ENCODE measurements at places on chromosomes 11 and 22. TPM values are rescaled to one million over a fixed set of nuclear protein-coding genes. Genes with fewer than 3 reads are reported as not detected.

Gene OVOL1
- not detected for total RNA-seq

DNA sequence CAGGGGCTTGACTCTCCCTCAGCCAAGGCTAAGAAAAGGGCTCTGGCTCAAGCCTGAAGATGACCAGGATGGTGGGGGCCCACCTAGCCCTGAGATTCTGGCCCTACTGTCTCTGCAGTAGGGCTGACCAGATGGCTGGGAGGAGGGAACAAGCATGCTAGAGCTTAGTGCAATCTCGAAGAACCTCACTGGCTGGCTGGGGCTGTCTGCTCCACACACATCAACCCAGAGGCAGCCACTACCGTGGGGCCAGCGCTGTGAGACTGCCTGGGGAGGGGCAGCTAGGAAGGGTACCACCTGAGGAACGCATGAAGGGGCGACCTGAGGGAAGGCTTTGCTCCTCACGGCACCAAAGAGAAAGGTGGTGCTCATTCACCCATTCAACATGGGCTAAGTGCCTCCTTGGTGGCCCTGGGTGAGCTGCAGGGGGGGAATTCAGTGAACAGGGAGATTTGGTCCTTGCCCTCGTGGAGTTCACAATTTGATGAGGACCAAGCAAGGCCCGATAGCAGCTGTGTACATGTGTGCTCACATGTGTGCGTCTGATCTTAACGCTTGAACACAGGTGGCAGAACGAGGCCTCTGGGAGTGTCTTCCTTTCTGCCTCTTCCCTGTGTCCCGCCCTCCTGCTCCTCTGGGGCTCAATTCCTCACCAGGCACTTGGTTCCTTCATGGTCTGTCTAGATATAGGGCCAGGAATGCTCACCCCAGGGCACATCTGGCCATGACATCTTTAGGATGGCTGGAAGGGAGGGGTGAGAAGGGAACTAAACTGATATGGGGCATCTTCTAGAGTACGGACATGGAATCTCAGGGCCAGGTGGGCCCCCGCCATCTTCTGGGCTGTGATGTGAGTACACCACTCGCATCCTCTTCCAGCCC is 102.3 kb upstream of the PITPNB start:
- H3K27ac ChIP-seq, result no peak overlapping the region
- peaks cover 60% of the 10 kb centered on the region for H3K4me1 ChIP-seq
- no peaks in the 10 kb centered on the region for H3K27me3 ChIP-seq

GRCh38 chr11:44057340-44057739 is 8.7 kb upstream of the ACCS start:
- no peak overlapping the region for H3K4me3 ChIP-seq
- H3K36me3 ChIP-seq, result no peaks in the 10 kb centered on the region
- DNase-seq, result no peak
- H3K4me1 ChIP-seq, result no peaks in the 10 kb centered on the region

DNA sequence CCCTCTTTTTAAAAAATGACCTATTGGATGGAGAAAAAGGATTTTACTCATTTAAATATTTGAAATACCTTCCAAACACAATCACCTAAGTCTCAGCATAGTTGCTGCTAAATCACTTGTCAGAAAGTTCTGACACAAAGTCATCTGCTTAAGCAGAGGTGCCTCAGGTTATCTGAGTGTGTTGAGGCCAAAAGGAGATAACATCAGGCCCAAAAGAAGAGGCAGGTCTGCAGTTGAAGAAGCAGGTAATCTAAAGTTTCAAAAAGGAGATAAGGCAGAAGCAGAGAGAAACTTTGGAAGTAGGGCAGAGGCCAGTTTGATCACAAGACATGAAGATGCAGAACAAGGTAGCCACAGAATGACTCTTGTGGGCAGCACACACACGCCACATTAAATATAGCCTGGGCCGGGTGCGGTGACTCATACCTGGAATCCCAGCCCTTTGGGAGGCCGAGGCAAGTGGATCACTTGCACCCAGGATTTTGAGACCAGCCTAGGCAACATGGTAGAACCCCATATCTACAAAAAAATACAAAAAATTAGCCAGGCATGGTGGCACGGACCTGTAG is 175.7 kb upstream of the API5 start:
- H3K27me3 ChIP-seq, result no peaks in the 10 kb centered on the region
- no peak overlapping the region for H3K4me3 ChIP-seq
- H3K27ac ChIP-seq, result no peak overlapping the region
- no peak for DNase-seq

Gene CDCA5
- total RNA-seq, result 0.81 TPM

Gene NLRP10
- total RNA-seq, result not detected

Gene CD3E
- 0.24 TPM for total RNA-seq

GRCh38 chr11:14254533-14255237 is 104.3 kb downstream of the RRAS2 start:
- H3K36me3 ChIP-seq, result no peaks in the 10 kb centered on the region
- DNase-seq, result no peak
- H3K27ac ChIP-seq, result no peak overlapping the region

GRCh38 chr11:87743007-87743406 is 432.2 kb downstream of the RAB38 start:
- no peak for DNase-seq
- H3K27ac ChIP-seq, result no peak overlapping the region
- no peak overlapping the region for H3K4me3 ChIP-seq
- no peaks in the 10 kb centered on the region for H3K27me3 ChIP-seq

DNA sequence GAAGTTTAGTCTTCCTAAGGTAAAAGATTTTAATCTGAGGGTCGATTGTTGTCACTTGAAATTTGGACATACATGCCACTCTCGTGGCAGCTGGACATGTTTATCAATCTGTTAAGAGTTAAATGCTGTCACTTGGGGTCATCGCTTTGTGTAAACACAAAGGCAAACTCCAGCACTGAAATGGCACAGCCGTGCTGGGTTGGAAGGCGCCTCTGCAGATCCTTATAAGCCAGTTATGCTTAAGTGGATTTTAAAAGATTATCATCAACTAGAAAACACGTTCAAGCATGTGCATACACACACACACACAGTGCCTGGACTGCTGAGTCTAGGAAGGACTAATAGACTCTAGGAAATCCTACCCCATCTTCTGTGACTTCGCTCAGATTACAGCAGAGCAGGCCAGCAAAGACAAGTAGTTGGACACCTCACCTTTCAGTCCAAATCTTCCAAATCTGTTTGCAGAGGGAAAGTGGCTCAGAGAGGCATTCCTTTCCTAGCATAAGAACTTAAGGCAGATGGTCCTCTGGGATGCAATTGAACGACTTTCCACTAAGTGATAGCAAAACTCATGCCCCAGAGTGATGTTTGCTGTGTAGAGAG is 83.7 kb downstream of the CACNG2 start:
- H3K4me1 ChIP-seq, result no peaks in the 10 kb centered on the region
- no peaks in the 10 kb centered on the region for H3K36me3 ChIP-seq
- no peak overlapping the region for H3K27ac ChIP-seq
- no peak overlapping the region for H3K4me3 ChIP-seq

DNA sequence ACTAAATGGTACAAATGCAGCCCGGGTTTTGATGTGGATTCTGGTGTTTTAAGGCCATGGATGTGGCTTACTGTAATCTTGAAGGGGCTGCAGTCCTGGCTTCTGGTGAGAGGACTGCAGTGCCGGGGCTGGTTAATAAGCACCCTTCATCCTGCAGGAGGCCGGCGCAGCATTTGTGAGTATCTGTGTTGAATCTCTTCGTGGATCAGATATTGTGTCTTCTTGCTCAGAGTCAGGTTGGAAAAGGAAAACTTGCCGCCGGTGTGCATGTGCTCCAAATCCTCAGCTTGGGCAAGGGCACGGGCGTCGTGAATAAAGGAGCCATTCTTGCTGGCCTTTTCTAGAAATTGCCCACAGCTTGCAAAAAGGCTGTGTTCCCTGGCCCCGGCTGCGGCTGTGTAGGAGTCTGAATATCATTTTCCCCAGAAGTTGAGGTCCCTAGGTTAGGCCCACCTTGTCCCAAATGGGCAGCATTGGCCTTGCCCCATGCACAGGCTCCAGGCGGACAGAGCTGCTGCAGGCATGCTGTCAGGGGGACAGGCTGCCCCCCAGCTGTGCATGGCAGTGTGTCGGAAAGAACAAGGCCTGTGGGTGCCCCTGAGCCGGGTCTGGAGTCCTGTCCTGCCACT is 28.9 kb upstream of the PARVB start:
- H3K27me3 ChIP-seq, result no peaks in the 10 kb centered on the region
- H3K27ac ChIP-seq, result no peak overlapping the region
- DNase-seq, result no peak
- peaks cover 23% of the 10 kb centered on the region for H3K4me1 ChIP-seq
- H3K4me3 ChIP-seq, result no peak overlapping the region

Gene VPREB1
- not detected for total RNA-seq

Gene KREMEN1
- 17.5 TPM for total RNA-seq

DNA sequence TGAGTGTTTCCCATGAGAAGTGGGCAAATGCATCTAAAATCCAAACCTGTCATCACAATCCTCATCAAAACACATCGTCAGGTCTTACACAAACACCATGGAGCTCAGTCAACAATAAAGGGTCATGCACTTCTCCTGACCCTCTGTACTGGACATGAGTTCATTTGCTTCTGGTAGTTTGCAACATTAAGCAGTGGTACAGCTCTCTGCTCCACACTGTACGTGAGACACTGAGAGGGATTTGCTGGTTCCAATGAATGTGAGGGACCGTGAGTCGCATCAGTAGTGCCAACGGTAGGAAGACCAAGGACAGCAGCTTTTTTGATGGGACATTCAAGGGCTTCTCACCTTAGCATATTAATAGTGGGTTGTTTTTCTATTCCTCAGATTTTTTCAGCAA is 752.3 kb downstream of the OPCML start:
- H3K27me3 ChIP-seq, result no peaks in the 10 kb centered on the region
- no peak overlapping the region for H3K27ac ChIP-seq
- H3K4me3 ChIP-seq, result no peak overlapping the region
- H3K36me3 ChIP-seq, result no peaks in the 10 kb centered on the region
- no peak for DNase-seq
- H3K4me1 ChIP-seq, result no peaks in the 10 kb centered on the region
